ENCODE measurements at places on chromosomes 16 and 17.

- DNase-seq: no peak
Measured at GRCh38 chr16:30407804-30408534, 563 bp downstream of the ZNF771 start.

DNA sequence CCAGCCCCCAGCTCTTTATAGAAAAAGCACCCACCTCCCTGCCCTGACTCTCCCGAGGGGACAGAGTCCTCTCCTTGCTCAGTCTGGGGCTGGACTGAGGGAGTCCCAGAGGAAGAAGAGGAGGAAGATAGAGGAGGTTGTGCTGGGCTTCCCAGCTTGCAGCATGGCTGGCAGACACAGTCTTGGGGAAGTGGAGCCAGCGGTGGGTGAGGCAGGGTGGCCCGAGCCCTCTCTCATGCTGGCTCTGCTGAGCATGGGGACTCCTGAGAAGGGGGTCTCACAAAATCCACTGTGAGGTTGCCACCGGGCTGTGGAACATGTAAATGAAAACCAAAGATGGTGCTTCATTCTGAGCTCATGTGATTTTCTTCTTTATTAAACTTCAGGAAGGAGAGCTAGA, 398.5 kb downstream of the SLC39A11 start:
- DNase-seq: no peak

DNA sequence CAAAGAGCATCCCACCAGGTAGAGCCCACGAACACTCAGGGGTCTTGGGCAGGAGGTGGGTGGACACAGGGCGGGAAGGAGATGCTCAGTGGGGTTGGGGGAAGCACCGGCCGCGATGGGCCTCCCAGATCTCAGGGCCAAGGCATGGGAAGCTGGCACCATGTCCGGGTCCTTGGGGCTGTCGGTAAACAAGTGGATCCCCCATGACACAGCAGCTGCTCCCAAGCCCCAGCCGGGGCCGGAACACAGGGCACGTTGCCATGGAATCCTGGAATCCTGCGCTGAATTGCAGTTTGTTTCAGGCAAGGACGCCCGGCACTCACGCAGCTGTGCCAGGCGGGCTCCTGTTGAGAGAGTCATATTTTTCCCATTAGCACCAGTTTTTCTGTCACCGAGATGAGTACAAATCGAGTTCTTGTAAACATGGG, 23.0 kb upstream of the CHMP6 start:
- DNase-seq: peak; percentile 63

- no peak for DNase-seq
Measured at GRCh38 chr17:62765351-62765750, 42.8 kb downstream of the MARCHF10 start.

DNA sequence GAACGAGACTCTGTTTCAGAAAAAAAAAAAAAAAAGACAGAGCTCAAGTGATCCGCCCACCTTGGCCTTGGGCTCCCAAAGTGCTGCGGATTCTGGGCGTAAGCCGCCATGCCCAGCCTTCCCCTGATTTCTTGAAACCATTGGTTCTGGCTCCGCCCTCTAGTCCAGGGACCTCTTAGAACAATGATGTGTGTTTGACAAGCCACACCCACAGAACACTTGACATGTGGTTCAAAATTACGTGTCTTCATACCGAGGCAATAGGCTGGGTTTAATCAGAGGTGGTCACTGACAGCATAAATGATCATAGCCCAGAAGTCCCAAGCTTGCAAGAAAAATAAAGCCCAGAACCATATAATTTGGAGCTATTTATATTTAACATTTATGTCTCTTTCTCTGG, 23.0 kb downstream of the KNOP1 start:
- DNase-seq: no peak

DNA sequence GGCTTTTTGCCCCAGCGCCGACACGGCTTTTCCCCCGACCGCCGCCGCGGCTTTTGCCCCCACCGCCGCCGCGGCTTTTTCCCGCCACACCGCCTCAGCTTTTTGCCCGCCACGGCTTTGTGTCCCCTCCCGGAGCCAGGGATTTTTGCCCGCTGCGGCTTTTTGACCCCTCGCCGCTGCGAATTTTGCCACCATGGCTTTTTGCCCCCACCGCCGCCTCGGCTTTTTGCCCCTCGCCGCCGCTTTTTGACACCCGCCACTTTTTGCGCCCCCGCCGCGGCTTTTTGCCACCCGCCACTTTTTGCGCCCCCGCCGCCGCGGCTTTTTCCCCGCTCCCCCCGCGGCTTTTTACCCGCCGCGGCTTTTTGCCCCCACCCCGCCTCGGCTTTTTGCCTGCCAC, 1342.5 kb downstream of the TP53TG3F start:
- DNase-seq: no peak

DNA sequence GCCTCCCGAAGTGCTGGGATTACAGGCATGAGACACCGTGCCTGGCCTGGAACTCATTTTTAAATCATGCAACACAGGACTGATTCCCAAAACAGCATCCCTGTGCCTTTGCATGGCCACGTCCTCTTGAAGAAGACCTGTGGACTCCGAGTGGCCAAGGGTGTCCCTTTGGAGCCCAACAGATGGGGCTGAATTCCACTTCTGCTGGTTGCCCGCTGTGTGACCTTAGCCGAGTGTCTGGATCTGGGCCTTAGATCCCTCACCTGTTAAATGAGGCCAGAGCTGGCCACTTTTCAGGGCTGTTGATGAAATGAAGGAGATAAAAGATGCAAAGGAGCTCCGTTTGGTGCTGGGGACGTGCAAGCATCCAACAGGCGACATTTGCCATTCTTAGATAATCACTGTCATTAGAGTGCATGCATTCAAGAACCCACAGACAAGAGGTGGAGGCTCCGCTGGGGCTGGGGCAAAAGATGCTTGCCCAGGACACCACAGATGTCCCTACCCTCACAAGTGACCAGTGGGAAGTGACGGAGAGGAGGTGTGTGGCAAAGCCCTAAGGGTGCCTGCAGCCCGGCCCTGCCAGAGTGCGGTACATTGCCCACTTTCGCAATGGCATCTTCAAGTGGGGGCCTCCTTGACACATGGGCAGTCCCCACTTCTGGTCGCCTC, 354.1 kb upstream of the TNRC6C start:
- no peak for DNase-seq

- DNase-seq: no peak
Measured at GRCh38 chr16:21235199-21235585, 1.7 kb downstream of the ANKS4B start.

DNA sequence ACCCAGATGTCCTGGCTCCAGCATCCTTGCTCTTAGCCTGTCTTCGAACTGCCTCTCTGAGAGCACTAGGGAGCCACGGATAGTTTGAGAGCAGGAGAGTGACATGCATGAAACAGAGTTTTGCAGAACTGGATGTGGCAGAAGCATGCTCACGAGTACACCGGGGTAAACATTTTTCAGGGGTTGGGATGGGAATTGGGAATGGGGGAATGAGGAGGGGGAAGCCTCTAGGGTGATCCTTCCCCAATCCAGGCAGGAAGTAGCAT, 34.2 kb upstream of the CIBAR2 start:
- no peak for DNase-seq

- no peak for DNase-seq
Measured at GRCh38 chr17:19752216-19753050, 4.3 kb upstream of the ALDH3A1 start.

DNA sequence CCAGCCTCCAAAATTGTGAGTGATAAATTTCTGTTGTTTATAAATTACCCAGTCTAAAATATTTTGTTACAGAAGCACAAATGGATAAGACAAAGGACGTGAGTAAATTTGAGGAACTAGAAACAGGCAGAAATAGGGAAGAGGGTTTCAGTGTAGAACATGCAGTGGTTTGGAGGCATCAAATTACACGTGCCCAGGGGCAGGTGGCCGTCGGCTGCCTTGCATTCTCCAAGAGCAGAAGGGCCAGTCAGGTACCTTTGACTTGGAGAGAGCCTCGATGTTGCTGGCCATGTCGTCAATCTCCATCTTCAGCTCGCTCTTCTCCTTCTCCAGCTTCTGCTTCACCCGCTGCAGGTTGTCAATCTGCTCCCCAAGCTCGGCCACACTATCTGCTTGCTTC, 54.3 kb downstream of the MYH13 start:
- no peak for DNase-seq

- no peak for DNase-seq
Measured at GRCh38 chr17:37518826-37519225, 29.1 kb downstream of the DUSP14 start.

- no peak for DNase-seq
Measured at GRCh38 chr17:78408476-78409050, 30.1 kb downstream of the PGS1 start.

DNA sequence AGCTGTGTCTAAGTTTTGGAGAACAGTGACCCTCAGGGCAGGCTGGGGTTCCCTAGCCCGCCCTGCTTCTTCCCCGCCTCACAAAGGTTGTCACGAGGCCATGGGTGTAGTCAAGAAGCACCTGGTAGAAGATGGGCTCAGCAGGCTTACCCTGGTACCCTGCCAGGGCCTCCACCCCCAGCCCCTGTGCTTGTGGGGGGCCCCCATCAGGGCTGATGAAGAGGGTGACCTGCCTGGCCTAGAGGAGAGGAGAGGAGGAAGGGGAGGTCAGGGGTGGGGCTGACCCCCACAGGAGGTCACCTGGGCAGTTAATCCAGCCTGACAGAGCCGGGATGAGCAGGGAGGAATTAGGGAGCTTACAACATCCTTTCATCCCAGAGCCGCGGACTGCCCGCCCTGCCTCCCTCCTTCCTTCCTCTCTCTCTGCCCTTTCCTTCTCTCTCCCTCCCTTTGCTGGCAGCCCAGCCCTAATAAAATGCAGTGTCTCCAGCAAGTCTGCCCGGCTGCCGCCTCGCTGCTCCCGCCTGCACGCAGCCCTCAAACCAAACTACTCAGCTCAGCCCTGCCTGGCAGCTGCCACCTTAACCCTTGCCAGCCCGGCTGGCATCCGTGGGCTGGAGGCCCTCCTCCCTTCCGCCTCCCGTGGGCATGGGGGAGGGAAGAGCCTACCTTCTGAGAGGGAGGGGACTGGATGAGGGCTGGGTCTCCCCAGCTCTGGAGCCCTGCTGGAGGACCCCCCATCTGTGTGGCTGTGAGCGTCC, 7.2 kb downstream of the DLX3 start:
- no peak for DNase-seq

Data from hippocampal formation (tissue), 2 donors.